Hematopoietic multipotent progenitor cell treated with erythropoietin and hydrocortisone succinate and interleukin-3 and kit ligand, for 6 days (in vitro differentiated cells): ENCODE measurements at places on chromosomes 2 and 18.

DNA sequence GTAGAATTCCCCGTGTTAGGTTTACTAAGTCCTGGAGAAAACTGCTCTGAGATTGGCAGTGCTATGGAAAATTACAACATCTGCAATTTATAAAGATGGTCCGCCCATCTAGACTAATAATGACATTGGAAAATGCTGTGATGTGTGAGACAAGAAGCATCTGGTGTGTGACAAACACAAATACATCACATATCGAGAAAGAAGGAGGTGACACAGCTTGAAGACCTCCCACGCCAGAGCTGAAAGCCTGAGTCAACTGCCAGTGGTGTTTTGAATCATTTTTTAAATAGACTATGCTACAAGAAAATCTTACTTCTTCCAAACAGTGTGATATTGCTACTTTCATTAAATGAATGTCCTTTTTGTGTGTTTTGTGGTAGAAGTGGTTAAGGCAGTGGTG lies 8.6 kb upstream of the ANO7 start:
- no peak for DNase-seq

DNA sequence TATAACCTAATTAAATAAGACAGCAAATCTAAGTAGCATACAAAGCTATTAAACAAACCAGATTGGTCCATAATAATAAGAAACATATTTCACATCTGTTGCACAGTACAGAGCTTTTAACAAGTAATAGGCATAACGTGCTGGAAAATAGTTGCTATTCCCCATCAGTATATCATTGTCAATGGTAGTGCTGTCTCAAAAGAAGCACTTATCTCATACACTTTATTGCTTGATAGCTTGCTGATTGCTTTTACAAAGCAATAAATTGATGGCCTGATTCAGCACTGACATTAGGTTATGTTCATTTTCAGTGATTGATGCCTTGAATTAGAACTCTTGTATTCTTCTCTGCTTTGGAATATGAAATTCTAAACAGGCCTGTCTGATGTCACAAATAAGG lies 641.7 kb downstream of the CBLN2 start:
- DNase-seq: no peak

DNA sequence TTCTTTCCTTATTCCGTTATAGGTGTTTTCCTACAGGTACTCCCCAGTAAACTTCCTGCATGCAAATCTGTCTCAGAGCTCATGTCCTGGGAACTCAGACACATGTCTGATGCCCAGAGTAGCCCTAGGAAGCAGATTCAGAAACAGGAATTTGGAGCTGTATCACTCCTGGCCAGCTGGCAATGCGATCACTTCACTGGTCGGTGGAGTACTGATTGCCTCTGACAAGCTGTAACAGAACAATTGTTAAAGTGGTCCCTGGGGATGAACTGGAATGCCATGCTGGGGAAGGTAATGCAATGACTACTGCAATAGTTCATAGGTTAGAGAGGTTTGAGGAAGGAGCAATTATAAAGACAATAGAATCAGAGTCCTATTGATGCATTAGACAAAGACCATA lies 131.6 kb upstream of the DOCK10 start:
- DNase-seq: no peak

GRCh38 chr2:152462779-152463178 lies 127.8 kb downstream of the FMNL2 start:
- no peak for DNase-seq

GRCh38 chr18:79476031-79476917 lies 80.5 kb downstream of the NFATC1 start:
- no peak for DNase-seq

DNA sequence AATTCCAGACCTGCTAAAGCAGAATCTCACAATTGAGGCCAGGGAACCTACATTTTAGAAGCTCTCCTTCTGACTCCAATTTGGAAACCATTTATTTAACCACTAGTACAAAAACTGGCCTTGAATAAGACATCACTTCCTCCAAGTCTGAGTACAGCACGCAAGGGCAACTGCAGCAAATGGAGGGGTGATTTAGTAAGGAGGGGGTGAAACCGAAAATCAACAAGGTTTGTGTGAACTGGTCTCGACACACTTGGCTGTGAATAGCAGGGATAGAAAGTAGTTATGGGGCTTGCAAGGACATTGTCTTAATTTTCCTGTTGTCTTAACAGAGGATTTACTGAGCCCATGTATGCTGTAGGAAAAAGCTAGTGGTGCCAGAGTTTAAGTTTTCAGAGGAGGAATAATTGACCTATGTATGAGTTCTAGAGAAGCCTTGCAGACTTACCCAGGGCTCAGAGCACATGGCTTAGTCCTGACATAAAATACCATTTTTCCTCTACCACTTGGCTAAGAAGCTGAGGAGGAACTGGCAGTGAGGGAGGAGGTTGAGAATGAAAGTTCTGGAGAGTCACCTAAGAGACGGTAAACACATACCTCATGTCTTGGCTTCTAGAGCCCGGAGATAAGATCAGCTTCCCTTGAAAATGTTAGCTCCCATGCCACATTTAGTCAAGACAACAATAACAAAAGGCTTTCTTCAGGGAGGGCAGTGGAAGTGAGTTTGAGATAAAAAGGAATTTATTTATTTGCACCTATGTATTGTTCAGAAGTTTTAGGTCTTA lies 114.8 kb downstream of the SMAD2 start:
- no peak for DNase-seq

GRCh38 chr2:99743146-99743545 lies 253.3 kb upstream of the REV1 start:
- no peak for DNase-seq
